ENCODE measurements at places on chromosomes 3 and 15.

- peak; percentile 24 for DNase-seq
- H3K27ac ChIP-seq: peak overlapping the region; percentile 76
- peaks cover 12% of the 10 kb centered on the region for H3K4me1 ChIP-seq
- peaks cover 4% of the 10 kb centered on the region for H3K36me3 ChIP-seq
These were observed 410 bp downstream of the LRRC49 start for GRCh38 chr15:70892912-70893560.

DNA sequence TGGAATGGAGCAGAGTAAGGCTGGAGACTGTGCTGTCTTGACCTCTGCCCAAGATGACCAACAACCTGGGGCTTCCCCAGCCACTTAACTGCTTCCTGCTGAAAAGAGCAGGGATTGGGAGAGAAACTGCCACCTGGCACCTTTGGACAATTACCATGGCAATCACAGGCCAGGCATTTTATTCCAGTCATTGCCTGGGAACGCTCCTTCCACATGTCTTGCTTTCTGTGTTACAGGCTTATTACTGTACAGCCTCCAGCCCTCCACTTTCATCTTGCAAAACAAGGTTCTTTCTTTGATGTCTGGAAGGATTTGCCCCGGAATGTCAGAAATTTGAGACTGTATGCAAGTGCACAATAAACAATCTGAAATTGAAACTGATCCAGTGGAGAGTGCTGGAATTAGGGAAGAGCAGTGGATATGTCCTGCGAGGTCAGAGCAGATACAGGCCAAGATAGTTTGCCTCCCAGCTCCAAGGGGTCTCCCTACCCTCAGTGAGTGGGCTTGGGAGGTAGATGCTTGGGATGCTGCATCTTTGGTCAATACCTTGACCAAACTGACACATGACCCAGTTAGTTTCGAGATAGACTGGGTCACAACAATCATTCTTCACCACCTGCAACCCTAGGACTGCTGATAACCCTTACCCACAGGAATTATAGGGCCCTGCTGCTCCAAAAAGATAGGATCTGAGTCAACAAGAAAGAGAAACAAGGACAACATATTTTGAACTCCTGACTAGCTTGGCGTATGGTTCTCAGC lies 2.7 kb downstream of the PPP1R14D start:
- no peaks in the 10 kb centered on the region for H3K27me3 ChIP-seq
- no peaks in the 10 kb centered on the region for H3K4me1 ChIP-seq
- H3K36me3 ChIP-seq: no peaks in the 10 kb centered on the region
- DNase-seq: no peak
- no peak overlapping the region for H3K4me3 ChIP-seq
- H3K27ac ChIP-seq: no peak overlapping the region

- no peak overlapping the region for H3K27ac ChIP-seq
- peaks cover 6% of the 10 kb centered on the region for H3K4me1 ChIP-seq
- H3K27me3 ChIP-seq: no peaks in the 10 kb centered on the region
These were observed 49.8 kb upstream of the SSR3 start for GRCh38 chr3:156604642-156605144.

DNA sequence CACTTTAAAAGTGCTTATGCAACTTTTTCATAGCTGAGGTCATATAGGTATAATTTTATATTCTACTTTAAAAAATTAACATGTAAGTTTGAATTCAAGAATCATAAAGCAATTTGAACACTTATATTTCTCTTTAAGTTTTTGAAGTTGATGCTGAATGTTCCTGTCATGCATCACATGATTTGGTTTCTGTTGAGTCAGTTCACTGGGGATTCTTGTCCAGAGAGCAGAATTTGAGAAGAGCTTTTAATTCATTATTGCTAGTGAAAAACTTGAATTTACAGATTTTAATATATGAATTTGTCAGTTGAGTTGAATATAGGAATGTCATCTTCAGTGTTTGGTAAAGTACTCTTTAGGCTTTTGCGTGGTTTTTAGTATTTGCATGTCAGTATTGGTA lies 7.9 kb downstream of the SLC25A26 start:
- no peak overlapping the region for H3K4me3 ChIP-seq
- no peak overlapping the region for H3K27ac ChIP-seq
- DNase-seq: no peak
- no peaks in the 10 kb centered on the region for H3K27me3 ChIP-seq
- no peaks in the 10 kb centered on the region for H3K4me1 ChIP-seq
